ENCODE measurements at places on chromosomes 5 and 9.
A peak's percentile ranks its signal among the peaks of the same experiment; 100 is the strongest.

- no peak for DNase-seq
Measured at GRCh38 chr9:108389056-108389455, 466.7 kb downstream of the ACTL7B start.

DNA sequence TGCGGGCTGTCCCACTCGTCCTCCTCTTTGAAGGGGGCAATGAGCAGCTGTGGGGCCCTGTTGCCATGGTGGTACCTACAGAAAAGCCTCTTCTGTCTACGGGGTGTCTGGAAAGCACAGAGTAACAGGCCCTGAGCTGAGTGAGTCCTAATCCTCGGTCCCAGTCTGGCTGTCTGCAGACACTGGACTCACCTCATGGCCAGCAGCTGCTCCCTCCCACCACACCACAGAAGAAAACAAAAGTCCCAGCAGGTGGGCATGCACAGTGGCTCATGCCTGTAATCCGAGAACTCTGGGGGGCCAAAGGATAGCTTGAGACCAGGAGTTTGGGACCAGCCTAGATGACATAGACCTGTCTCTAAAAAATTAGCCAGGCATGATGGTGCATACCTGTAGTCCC lies 19.9 kb downstream of the P4HA2 start:
- DNase-seq, result no peak

GRCh38 chr9:72360324-72360723 lies 4.7 kb downstream of the ZFAND5 start:
- no peak for DNase-seq

- no peak for DNase-seq
Measured at GRCh38 chr5:114324282-114324681, 37.6 kb upstream of the KCNN2 start.

DNA sequence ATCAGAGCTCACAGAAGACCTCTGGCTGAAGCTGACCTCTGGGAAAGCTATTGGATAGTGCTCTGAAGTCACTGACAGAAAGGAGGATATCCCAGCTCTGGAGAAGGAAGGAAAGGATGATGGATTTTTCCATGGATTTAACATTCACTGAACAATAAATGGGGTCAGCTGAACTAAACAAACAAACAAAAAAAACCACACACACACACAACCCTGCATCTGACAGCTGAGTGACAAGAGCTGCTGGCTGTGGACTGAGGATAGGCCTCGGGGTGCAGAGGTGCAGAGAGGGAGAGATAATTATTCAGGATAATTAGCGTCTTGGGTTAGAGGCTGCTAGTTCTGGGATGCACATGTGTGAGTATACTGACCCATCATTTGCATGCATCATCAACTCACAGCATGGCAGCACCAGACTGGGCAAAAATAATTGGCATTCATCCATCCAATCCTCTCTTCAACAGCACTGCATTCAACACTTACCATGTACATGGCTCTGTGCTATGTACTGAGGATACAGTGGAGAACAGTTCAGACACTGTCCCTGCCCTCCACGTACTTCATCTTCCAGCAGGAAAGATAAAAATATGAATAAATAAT lies 131.4 kb upstream of the TRIM32 start:
- no peak for DNase-seq

DNA sequence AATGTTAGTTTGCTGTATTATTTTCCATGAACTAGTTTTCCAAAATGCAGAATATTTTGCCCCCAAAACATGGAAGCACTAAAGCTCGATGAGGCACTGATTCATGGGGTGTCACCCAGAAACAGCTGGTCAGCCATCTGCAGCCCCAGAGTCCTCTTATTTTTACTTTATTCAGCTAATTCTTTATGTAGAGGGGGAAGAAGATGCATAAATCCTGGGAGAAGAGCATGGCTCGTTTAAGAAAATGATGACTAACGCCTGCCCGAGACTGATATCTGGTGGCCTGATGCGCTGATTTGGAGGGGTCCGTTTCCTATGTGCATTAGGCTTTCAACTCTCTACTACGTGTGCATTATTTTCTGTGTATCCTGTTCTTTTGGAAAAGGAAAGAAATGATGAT lies 390.3 kb upstream of the MEF2C start:
- DNase-seq, result no peak

- no peak for DNase-seq
Measured at GRCh38 chr9:28073270-28073669, 500.0 kb upstream of the C9orf72 start.

GRCh38 chr5:67817652-67818051 lies 397.9 kb upstream of the PIK3R1 start:
- no peak for DNase-seq

DNA sequence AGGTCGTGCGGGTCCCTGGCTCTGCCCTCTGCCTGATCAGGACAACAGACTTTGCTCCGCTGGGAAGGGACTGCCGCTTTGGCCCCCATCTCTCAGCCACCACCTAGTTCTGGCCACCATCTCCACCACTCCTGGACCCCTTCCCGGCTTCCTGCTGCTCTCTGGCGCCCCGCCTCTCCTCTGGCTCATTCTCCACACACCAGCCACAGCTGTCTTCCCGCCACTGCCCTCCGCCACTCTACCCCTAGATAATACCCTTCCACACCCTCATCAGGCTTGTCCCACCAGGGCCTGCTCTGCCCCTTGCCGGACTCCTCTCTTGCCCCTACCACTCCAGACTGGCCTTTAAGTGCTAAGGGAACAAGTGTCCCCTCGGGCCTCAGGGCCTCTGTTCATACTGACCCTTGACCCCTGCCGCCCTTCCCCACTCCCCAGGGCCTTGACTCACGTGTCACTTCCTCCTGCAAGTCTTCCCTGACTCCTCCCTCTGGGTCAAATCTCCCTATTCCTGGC lies 3.0 kb upstream of the CDX1 start:
- DNase-seq, result no peak

- no peak for DNase-seq
Measured at GRCh38 chr5:66009277-66009676, 82.9 kb downstream of the ERBIN start.

GRCh38 chr9:13963005-13963653 lies 350.8 kb downstream of the NFIB start:
- no peak for DNase-seq

DNA sequence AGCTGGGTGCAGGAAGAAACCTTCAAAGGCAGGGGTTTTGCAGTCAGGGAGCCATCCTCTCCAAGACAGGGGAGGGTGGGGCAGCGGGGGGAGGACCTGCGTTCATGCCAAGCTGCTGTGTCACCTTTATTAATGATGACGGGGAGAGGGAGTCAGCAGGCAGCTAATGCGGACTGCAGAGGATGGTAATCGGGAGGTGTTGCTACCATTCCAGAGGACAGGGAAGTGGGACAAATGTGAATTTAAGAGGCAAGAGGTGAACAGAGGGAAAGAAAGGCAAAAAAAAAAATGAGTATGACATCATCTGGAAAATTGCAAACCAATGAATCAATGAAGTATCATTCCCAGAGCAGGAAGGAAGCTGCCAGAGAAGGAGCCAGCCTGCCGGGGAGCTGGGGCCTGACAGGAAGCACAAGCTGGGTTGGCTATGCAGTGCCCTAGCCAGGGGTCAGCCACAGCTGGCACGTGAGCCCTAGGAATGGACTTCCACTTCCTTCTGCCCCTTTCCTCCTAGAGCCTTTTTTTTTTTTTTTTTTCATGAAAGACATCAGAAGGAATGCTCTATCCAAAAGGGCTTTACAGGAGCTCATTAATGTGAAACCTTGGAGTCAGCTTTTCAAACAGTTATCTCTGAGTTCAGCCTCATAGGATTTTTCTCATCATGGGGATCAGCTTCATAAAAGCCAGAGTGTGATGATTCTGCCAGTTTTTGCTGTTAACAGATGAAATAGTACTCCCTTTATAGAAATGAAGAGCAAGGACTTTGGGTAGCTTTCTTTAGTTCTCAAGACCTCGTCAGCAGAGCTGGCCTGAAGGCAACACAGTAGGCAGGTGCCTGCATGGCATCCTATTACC lies 9.2 kb downstream of the INSYN2B start:
- DNase-seq, result no peak

- no peak for DNase-seq
Measured at GRCh38 chr5:32935283-32935682, 224.2 kb downstream of the NPR3 start.

- peak; percentile 17 for DNase-seq
Measured at GRCh38 chr9:93299418-93300174, 115.7 kb downstream of the WNK2 start.

Measured in DMS 273 treated with DMSO at 0.1 percent for 48 hours (cell line).